Esophagus mucosa (tissue), 1 donor: ENCODE measurements at places on chromosomes 1 and 21.

DNA sequence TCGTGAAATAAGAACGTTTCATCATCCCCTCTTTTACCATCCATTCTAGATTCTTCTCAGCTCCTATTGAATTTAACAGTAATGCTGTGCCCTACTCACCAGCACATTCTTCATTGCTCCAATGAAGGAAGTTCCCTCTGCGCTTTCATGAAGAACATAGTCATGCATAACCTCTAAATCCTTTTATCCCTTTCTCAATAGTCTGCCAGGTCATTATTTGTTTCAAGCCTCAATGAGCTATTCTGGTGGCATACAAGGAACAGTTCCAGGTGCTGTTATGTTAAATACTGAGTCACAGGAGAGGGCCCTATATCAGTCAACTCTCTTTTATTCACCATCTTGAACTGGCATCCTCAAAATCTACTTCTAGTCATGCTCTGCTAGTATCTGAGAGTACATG is 381.0 kb downstream of the GPATCH2 start:
- ATAC-seq, result peak; percentile 90

GRCh38 chr1:159827102-159827490 is 423 bp downstream of the SLAMF8 start:
- ATAC-seq, result no peak

- ATAC-seq, result no peak
These were observed 50.2 kb upstream of the LHX8 start for GRCh38 chr1:75083848-75084514.

DNA sequence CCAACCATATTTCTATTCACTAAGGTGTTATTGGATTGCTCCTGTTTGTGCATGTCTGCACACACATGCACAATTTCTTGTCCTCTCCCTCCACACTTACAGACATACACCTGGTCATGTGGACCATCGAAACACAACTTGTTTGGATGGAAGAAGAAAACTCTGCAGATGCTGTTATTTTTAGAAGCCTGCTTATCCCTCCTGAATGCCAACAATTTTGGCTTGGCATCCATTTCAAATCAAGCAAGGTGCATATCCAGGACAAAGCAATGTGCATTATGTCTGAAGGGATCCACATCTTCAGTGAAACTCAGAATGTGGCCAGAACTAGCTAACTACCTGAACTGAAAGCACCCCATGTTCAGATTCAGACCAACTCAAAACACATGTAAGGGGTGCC is 98.9 kb upstream of the ADAR start:
- no peak for ATAC-seq

DNA sequence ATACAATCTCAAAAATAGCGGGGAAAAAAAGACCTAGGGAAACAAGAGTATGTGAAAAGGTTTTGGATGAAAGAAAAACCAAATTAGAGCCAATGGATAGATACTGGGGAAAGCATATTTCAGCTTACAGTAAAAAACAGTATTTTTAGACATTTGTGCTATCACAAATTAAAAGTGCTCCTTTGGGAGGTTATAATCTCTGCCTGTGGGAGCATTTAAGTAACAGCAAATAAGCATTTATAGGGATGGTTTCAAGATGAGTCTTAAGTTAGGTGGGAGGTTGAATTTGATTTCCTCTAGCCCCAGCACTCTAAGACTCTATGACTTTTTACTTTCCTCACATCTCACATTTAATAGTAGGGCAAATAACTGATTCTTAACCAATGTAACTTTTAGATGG is 79.6 kb upstream of the SLFNL1 start:
- no peak for ATAC-seq

DNA sequence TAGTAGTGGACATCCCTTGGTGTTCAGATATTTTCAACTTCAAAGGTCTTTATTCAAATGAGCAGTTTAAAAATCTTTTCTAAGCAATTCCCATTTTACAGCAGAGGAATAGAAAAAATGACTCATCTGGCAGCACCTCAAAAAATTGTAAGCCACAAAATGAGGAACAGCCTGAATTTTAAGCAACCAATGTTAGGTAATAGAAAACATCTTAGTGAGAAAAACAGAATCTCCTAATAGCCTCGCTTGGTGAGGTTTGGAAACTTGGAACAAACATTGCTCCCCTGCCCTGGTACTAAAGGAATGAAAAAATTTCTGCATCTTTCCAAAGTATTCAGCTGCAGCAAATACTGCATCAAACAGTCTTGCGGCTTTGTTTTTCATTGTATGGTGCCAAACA is 264.4 kb downstream of the NTNG1 start:
- ATAC-seq, result no peak

DNA sequence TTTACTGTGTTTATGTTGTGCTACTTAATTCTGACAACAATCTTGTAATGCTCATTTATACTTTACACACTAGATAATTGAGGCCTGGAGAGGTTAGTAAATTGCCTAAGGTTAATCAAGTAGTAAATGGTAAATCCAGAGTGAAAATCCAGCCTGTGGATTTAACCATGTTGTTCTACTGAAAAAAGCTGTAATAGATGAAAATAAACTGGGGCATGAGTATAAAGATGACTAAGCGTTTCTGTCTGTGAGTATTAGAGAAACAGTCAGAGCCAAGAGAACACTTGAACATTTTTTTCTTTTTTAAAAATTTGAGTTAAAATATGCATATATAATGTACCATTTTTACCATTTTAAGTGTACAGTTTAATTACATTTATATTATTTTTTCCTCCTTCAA is 47.9 kb upstream of the LEPR start:
- no peak for ATAC-seq

GRCh38 chr1:201703621-201704438 is 125.1 kb upstream of the IPO9 start:
- peak; percentile 88 for ATAC-seq

DNA sequence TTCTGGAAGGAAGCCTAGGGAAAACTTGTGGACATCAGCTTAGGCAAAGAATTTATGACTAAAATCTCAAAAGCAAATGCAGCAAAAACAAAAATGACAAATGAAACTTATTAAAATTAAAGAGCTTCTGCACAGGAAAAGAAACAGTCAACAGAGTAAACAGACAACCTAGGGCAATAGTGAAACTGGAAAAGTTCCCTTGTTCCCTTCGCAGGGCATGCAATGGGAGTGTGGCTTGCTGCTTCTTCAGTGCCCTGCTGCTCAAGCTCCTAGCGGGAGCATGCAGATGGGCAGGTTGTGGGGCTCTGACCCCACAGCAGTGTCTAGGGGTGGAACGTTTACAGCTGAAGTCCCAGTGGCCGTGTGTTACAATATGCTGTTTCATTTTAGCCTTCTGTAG is 1797.4 kb downstream of the NCAM2 start:
- no peak for ATAC-seq

GRCh38 chr1:94501935-94502334 is 39.6 kb downstream of the F3 start:
- ATAC-seq, result no peak

DNA sequence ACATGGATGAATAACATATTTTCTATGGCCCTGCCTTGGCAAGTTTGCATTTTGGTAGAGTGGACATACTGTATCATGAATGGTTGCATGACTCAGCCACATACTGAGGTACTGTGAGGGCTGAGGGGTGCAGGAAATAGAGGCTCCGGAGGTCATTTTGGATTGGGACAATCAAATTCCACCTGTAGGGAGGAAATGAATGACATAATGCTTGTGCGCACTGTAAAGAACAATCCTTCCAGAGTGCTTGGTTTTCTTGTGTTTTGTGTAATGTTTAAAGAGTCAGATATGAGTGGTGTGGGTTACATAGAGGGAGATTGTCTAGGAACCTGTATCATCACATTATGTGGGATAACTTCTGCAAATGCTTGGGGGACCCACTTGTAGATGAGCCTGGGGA is 329.9 kb upstream of the PROX1 start:
- no peak for ATAC-seq

- no peak for ATAC-seq
These were observed 34.7 kb upstream of the POFUT2 start for GRCh38 chr21:45322231-45322959.

DNA sequence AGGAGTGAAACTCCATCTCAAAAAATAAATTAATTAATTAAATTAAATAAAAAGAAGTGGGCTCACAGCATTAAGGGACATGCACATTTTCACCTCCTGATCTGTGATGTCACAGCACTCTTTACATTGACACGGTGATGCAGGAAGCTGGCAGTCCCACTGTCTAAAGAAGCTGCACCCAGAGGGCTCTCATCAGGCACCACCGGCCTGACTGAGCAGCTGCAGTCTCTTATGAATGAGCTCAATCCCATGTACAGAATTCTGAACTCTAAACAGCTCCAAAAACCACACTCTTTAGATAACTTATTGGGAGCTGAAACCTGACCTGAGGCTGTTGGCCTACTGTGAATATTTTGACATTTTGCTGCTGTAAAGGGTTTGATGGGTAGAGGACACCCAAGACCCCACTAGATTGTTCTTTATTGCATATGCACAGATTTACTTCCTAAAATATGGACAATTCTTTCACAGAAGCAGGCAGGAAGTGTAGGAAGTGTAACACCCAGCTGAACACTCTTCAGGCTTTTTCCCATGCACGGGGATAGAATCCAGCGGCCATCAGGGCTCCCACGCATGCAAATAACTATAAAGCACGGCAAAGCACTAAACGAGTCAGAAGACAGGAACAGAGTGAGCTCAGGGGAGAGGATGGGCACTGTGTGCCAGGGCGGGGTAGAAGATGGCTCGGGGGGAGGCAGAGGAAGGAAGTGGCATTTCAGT is 46.2 kb downstream of the L1TD1 start:
- ATAC-seq, result no peak

DNA sequence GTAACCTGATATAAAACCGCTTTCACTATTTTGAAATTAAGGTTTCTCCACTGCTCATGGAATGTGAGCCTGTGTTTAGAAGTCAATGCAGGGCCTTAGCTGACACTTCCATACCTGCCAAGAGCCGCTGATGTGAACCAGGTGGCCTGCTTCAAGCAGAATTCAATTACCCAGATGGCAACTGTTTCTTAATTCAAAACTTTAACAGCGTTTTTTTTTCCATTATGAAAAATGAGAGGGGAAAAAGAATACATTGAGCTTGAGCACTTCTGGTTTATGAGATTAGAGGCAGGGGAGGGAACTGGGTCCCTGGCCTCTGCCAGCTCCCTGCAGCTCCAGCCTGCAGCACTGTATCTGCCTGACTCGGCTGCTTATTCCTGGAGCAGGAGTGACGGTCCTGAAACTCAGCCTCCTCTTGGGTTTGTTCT is 7.7 kb upstream of the ATP1A1 start:
- no peak for ATAC-seq

DNA sequence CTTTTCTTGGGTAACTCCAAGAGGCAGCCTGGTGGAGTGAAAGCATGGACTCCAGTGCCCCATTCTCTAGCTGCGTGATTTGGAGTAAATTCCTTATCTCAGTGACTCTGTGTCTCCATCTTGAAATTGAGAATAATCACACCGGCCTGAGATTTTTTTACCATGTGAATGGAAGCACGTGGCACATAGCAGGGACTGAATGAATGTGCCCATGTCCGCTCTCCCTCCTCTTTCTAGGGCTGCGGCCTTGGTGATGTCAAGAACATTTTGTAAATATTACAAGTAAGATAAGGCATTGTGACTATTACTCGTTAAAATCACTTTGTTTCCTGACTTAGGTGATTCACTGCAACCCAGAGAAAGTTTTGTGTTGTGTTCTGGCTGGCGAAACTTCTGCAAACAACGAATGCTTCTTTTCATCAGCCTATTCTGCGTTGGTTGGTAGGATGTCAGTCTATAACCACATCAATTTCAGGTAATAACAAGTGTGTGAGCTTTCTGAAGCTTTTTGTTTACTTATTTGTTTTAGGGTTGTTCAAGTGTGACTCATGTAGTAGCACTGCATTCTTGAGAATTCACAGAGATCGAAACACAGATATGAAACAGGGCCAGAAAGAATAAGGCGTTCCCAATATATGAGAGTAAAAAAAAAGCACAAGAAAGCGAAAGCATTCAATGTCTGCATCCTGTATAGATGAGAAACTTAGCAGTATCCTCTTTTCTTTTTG is 135.7 kb upstream of the SLC45A1 start:
- peak; percentile 45 for ATAC-seq

- ATAC-seq, result no peak
These were observed 21.9 kb downstream of the TMCC2 start for GRCh38 chr1:205249651-205250050.

DNA sequence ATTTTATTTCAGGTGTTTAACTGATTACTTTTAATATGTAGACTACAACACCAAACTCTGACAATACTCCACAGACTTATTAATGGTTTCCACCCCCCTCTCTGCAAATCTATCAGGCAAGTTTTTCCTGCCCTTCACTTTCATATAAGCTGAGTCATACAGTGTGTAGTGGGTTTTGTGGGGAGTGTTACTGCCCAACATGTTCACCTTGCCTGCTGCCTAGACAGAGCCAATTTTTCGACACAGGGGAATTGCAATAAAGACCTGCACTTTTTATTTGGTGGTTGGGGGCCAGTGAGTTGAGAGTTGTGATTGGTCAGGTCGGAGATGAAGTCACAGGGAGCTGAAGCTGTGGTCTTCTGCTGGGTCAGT is 119.7 kb downstream of the PPIAL4G start:
- ATAC-seq, result peak; percentile 65

DNA sequence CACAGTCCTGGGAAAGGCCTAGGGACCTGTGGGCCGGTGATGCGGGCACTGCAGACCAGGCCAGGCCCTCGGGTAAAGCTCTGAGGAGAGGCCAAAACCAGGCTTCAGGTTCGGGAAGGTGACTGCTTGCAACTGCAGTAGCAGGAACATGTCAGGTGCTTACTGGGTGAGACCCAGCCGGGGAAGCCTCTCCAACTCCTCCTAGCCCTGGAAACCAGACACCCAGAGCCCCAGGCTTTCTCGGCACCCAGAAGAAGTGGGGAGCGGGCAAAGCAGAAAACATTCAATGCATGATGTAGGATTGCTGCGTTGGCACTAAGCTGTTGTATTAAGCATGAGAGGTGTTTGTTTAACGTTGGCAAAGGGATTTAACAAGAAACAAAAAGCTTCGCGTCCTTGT is 20.2 kb upstream of the GNPAT start:
- no peak for ATAC-seq

- no peak for ATAC-seq
These were observed 411.8 kb upstream of the PTBP2 start for GRCh38 chr1:96309783-96310182.

GRCh38 chr1:85428471-85429089 is 36.4 kb downstream of the DDAH1 start:
- ATAC-seq, result no peak

- no peak for ATAC-seq
These were observed 886.9 kb downstream of the AMY1C start for GRCh38 chr1:104636581-104636980.

- peak; percentile 80 for ATAC-seq
These were observed 78.7 kb upstream of the ZNF281 start for GRCh38 chr1:200488375-200489165.

- no peak for ATAC-seq
These were observed 2.6 kb upstream of the SLC30A1 start for GRCh38 chr1:211581526-211581925.
